ENCODE measurements at places on chromosomes 4 and X. TPM values are rescaled to one million over a fixed set of nuclear protein-coding genes. Genes with fewer than 3 reads are reported as not detected.

Gene BEX3
- 153 TPM for total RNA-seq

- no peak overlapping the region for H3K4me3 ChIP-seq
- no peaks in the 10 kb centered on the region for H3K27me3 ChIP-seq
- no peak overlapping the region for H3K27ac ChIP-seq
- no peaks in the 10 kb centered on the region for H3K4me1 ChIP-seq
These were observed 20.9 kb downstream of the RGS12 start for GRCh38 chr4:3313556-3314228.

Gene ADGRG4
- total RNA-seq: not detected

Gene HAUS3
- 29.9 TPM for total RNA-seq

Gene TMPRSS11A
- total RNA-seq: not detected

DNA sequence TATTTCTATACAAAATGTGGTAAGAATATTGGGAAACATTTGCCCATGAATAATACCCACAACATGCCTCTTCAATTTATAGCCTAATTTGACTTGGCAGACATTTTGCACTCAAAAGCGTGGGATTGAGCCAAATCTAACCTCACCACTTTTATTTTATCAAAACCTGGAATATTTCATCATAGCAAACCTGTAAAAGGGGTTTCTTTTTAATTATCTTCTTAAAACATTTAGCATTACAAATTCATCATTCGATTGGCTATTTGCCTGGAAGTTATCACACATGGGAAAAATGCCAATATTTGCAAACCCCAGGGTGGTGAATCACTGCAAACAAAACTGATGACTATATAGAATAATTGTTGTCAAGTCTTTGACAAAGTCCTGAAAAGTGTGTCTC lies 56.2 kb downstream of the VCX3B start:
- no peaks in the 10 kb centered on the region for H3K36me3 ChIP-seq
- H3K27ac ChIP-seq: no peak overlapping the region
- no peaks in the 10 kb centered on the region for H3K27me3 ChIP-seq
- DNase-seq: no peak
- no peak overlapping the region for H3K4me3 ChIP-seq
- no peaks in the 10 kb centered on the region for H3K4me1 ChIP-seq

Gene TBX22
- 1.1 TPM for total RNA-seq

DNA sequence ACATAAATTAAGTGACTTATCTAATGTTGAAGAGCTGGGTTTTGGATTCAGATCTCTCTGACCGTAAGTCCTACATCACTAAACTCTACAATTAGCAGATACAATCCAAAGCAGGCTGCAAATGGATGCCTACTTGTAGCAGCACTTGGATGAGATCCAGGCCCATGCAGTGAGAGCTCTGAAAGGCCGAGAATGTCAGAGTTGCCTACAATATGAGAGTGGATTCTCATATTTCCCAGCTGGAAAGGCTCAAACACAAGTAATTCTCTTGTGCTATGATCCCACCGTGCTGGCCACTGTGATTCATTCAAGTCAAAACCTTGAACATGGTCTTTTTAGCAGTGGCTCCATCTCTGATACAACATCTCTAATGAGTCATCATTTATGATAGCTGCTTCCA lies 125.4 kb upstream of the CHRDL1 start:
- no peaks in the 10 kb centered on the region for H3K4me1 ChIP-seq
- DNase-seq: no peak
- H3K27ac ChIP-seq: no peak overlapping the region
- no peaks in the 10 kb centered on the region for H3K27me3 ChIP-seq

GRCh38 chrX:110531873-110532580 lies 173.4 kb downstream of the RTL9 start:
- H3K27me3 ChIP-seq: no peaks in the 10 kb centered on the region
- H3K27ac ChIP-seq: no peak overlapping the region
- H3K36me3 ChIP-seq: no peaks in the 10 kb centered on the region
- H3K4me3 ChIP-seq: no peak overlapping the region

Gene FAM53A
- total RNA-seq: not detected

- H3K36me3 ChIP-seq: no peaks in the 10 kb centered on the region
- H3K27me3 ChIP-seq: no peaks in the 10 kb centered on the region
- H3K4me1 ChIP-seq: no peaks in the 10 kb centered on the region
- H3K4me3 ChIP-seq: no peak overlapping the region
- H3K27ac ChIP-seq: peak overlapping the region; percentile 38
These were observed 37.4 kb downstream of the CYTL1 start for GRCh38 chr4:4981827-4982226.

Gene SLC9B1
- not detected for total RNA-seq

Gene USP17L12
- total RNA-seq: not detected

DNA sequence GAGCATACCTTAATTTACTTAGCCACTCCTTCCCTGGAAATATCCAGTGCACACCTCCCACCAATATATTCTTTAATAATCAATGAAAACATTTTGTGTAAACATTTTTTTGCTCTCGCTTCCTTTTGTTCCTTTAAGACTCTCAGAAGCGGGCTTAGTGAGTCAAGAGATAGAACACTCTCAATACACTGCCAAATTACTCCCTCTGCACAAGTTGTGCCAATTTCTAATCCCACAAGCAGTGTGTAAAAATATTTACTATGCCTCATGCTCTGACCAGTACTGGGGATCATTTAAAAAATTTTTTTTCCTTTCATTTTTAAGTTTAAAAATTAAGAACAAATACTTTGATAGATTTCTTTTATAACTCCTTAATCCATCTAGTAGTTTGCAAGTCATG lies 5.1 kb downstream of the MORF4L2 start:
- no peak overlapping the region for H3K4me3 ChIP-seq
- no peak for DNase-seq
- no peaks in the 10 kb centered on the region for H3K27me3 ChIP-seq
- no peaks in the 10 kb centered on the region for H3K4me1 ChIP-seq
- peak overlapping the region; percentile 46 for H3K27ac ChIP-seq

DNA sequence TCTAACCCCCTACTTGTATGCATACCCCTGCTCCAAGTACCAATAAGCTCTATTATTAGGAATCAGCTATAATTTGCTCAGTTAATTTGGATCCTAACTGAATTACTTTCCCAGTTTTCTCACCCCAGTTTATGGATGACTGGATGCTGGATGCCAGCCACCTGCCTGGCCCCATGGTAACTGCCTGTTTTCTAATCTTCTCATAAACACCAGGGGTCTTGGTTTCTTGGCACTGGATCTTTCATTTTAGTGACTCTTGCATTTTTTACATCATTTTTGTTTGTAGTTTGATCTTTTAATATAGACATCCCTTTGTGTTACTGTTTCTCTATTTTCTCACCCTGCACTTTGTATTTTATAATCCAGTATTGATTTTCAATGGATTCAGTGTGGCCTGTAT lies 246.8 kb downstream of the ADGRL3 start:
- no peaks in the 10 kb centered on the region for H3K4me1 ChIP-seq
- no peaks in the 10 kb centered on the region for H3K36me3 ChIP-seq
- no peak overlapping the region for H3K27ac ChIP-seq
- H3K27me3 ChIP-seq: no peaks in the 10 kb centered on the region

Gene FHDC1
- total RNA-seq: 4.4 TPM

DNA sequence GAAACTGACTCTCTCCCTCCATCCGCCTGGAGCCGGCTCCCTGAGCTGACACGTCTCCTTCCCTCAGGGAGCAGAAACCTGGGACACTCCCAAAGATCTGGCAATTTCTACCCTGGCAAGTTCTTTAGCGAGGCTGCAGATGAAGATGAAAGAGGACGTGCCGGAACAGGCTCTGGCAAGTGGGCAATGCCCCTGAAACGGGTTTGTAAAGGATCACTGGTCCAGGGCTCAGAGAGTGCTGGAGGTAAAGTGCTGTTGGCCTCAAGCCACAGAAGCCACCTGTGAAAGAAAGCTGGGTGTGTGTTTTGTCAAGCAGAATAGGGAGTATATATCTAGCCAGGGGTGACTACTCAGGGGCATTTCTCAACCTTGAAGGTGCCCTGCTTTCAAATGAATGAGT lies 131.4 kb upstream of the ATP6AP2 start:
- H3K27me3 ChIP-seq: no peaks in the 10 kb centered on the region
- no peak for DNase-seq
- no peaks in the 10 kb centered on the region for H3K36me3 ChIP-seq
- H3K4me3 ChIP-seq: no peak overlapping the region
- no peaks in the 10 kb centered on the region for H3K4me1 ChIP-seq

- DNase-seq: no peak
- no peaks in the 10 kb centered on the region for H3K27me3 ChIP-seq
- H3K4me3 ChIP-seq: no peak overlapping the region
- H3K27ac ChIP-seq: no peak overlapping the region
- no peaks in the 10 kb centered on the region for H3K4me1 ChIP-seq
These were observed 466.4 kb downstream of the DMD start for GRCh38 chrX:32744921-32745320.

DNA sequence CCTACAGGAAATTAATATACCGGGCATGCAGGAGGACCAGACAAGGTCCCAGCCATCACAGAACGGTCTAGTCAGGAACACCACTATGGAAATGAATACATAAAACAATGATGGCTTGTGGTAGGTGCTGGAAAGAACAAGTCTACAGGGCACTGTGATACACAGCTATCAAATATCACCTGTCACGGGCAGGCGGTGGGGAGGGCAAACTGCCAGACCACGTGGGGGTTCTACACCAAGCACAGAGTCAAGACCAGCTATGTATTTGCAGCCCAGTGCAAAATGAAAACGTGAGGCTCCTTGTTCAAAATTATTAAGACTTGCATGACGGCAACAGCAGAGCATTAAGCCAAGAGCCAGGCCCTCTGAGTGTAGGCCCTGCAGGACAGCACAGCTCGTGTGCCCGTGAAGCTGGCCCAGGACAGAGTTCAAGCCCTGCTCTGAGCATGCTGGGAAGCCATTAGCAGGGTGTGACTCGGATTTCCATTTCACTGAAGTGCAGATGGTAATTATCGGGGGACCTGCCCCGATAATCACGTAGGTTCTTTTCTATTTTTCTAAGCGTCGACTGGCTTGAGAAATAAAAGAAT lies 83.6 kb downstream of the JAKMIP1 start:
- no peak overlapping the region for H3K4me3 ChIP-seq
- no peak overlapping the region for H3K27ac ChIP-seq
- DNase-seq: no peak
- no peaks in the 10 kb centered on the region for H3K36me3 ChIP-seq
- no peaks in the 10 kb centered on the region for H3K27me3 ChIP-seq

GRCh38 chr4:109574931-109575804 lies 15.1 kb downstream of the MCUB start:
- H3K27me3 ChIP-seq: no peaks in the 10 kb centered on the region
- no peaks in the 10 kb centered on the region for H3K4me1 ChIP-seq
- no peak overlapping the region for H3K4me3 ChIP-seq
- no peak for DNase-seq
- no peak overlapping the region for H3K27ac ChIP-seq

Gene FAM241A
- 8.5 TPM for total RNA-seq

Gene RPS6KA6
- total RNA-seq: 11.8 TPM

Gene HPSE
- 3.1 TPM for total RNA-seq

GRCh38 chr4:46844325-46844917 lies 64.6 kb downstream of the COX7B2 start:
- no peak overlapping the region for H3K4me3 ChIP-seq
- DNase-seq: no peak
- H3K27me3 ChIP-seq: no peaks in the 10 kb centered on the region

Gene TLL1
- total RNA-seq: 12.0 TPM

DNA sequence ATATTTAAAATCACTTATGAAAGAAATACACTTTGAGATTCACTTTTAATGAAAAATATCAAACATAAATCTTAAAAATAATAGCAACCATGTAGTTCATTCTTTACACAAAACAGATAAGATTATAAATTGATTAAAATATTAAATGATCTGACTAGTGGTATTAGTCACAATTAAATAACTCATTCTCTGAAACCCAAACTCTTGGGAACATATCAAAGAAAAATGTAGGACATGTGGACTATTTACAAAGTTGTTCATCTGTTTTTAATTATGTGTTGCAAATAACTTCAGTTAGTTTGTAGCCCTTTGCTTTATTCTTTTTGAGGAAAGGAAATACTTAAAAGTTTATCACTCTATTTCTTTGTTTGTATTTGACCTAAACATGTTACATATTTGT lies 9.5 kb upstream of the GUCY1A1 start:
- no peaks in the 10 kb centered on the region for H3K27me3 ChIP-seq
- H3K4me1 ChIP-seq: no peaks in the 10 kb centered on the region
- no peak overlapping the region for H3K4me3 ChIP-seq
- no peak for DNase-seq
- no peaks in the 10 kb centered on the region for H3K36me3 ChIP-seq
- H3K27ac ChIP-seq: no peak overlapping the region

DNA sequence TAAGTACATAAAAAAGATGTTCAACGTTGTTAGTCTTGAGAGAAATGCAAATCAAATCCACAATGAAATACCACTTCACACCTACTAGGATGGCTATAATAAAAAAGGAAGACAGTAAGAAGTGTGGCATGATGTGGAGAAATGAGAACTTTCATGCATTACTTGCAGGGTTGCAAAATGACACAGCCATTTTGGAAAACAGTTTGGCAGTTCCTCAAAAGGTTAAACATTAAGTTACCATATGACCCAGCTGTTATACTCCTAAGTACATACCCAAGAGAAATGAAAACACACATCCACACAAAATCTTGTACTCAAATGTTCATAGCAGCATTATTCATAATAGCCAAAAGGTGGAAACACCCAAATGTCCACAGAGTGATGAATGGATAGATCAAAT lies 25.8 kb upstream of the LIMCH1 start:
- no peak overlapping the region for H3K27ac ChIP-seq
- no peak overlapping the region for H3K4me3 ChIP-seq
- no peaks in the 10 kb centered on the region for H3K27me3 ChIP-seq
- no peak for DNase-seq
- H3K4me1 ChIP-seq: no peaks in the 10 kb centered on the region
- H3K36me3 ChIP-seq: no peaks in the 10 kb centered on the region

Gene USP27X
- total RNA-seq: 1.3 TPM

- no peak for DNase-seq
- no peak overlapping the region for H3K27ac ChIP-seq
- H3K36me3 ChIP-seq: no peaks in the 10 kb centered on the region
- no peaks in the 10 kb centered on the region for H3K4me1 ChIP-seq
- no peaks in the 10 kb centered on the region for H3K27me3 ChIP-seq
These were observed 49.6 kb downstream of the KIT start for GRCh38 chr4:54707406-54707805.

- peak overlapping the region; percentile 85 for H3K27ac ChIP-seq
- no peaks in the 10 kb centered on the region for H3K27me3 ChIP-seq
- DNase-seq: peak; percentile 26
These were observed 92.2 kb downstream of the DCHS2 start for GRCh38 chr4:154399259-154399974.

Gene UBQLN2
- 6.7 TPM for total RNA-seq

Gene MAGEA6
- total RNA-seq: not detected

GRCh38 chr4:144295286-144295995 lies 154.9 kb upstream of the GYPA start:
- no peaks in the 10 kb centered on the region for H3K4me1 ChIP-seq
- DNase-seq: no peak
- H3K36me3 ChIP-seq: no peaks in the 10 kb centered on the region

DNA sequence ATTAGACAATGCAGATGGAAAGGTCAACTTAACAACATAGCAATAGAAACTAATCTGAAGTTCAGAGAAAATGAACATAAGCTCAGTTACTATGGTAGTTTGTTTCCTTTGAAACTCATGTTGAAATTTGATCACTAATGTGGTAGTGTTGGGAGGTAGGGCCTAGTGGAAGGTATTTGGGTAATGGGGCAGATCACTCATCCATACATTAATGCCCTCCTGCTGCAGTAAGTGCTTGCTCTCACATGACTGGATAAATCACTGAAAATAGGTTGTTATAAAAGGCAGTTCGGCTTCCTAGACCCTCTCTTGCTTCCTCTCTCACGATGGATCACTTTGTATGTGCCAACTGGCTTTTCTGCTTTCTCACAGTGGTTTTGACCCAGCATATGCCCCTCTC lies 567.4 kb upstream of the GALNT7 start:
- no peak overlapping the region for H3K4me3 ChIP-seq
- H3K27ac ChIP-seq: no peak overlapping the region
- H3K4me1 ChIP-seq: no peaks in the 10 kb centered on the region

- no peaks in the 10 kb centered on the region for H3K36me3 ChIP-seq
- H3K4me1 ChIP-seq: no peaks in the 10 kb centered on the region
- no peak for DNase-seq
These were observed 26.1 kb downstream of the GK start for GRCh38 chrX:30679369-30679768.

Gene REELD1
- total RNA-seq: not detected

Data from uterus (tissue), 4 donors.